ENCODE measurements at places on chromosomes 4 and X.

GRCh38 chrX:51406688-51407519 is 74.3 kb downstream of the NUDT10 start:
- no peak for DNase-seq

DNA sequence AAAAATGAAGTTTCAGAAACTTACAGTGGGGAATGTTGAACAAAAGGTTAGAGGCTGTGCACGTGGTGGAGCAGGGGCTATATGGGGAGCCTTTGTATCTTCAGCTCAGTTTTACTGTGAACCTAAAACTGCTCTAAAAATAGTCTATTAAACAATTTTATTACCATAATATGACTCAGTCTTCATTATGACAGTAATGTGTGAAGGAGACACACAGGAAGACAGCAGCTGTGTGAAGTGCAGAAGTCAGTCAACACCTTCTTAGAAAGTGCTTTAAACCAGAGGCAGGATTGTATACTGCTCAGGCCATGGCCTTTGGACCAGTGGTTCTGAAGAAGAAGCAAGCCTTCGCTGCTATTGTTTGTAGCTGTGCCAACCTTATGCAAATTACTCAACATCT is 89.7 kb downstream of the ARHGAP10 start:
- no peak for DNase-seq

- no peak for DNase-seq
Measured at GRCh38 chr4:7233601-7234000, 41.3 kb downstream of the SORCS2 start.

DNA sequence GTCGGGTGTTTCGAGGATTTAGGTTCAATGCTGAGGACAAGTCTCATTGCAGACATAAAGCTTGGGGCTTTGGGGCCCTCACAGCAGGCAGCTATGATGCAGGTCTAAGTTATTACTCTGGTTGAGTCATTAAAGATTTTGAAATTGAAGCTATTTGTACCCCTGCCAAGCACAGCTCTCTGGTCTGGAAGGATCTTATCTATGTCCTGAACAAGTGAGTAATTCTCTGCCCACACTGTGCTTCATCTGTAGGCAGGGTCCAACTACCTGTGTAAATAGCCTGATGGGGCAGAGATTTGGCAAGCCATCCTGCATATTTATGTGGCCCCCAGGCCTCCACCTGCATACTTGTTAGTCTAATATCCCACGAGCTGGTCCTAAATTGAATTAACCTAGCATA is 41.4 kb upstream of the MAGEA4 start:
- no peak for DNase-seq

- DNase-seq, result no peak
Measured at GRCh38 chrX:38692961-38693360, 108.3 kb upstream of the MID1IP1 start.

DNA sequence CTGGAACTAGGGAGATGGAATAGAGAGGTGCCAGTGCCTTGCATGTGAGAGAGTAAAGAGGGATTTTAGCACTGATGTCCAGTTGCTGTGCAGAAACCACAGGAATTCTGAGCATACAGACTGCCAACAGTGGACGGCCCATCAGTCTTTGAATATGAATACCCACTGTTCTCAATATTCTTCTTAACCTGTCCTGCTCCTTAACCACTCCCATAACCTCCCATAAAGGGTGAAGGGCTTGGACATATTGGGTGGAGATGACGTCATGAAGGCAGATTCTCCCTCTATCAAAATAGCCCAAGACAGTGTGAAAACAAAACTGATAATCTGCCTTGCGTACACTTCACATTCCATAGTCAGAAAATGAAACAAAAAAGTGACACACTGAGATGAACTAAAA is 1313.7 kb upstream of the PABPC4L start:
- no peak for DNase-seq

DNA sequence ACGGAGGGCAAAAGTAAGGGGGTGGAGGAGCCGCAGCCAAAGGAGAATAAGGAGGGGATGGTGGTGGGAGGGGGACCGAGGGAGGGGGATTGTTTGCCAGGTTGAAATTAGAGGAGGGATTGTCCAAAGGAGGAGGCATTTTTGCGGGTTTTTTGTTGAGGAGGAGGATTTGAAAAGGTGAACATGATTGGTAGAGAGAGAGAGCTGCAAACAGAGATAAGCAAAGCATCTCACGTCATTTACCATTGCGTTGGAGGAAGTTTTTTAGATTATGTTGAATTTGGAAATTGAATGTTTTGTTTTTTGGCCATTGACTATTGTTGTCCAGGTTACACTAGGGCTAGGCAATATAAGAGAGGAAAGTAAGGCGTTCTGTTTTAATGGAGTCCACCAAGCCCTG is 54.5 kb upstream of the ABCB7 start:
- DNase-seq, result no peak

GRCh38 chrX:12789976-12790375 is 1.2 kb upstream of the PRPS2 start:
- DNase-seq, result no peak

GRCh38 chrX:10619425-10620046 is 849 bp downstream of the MID1 start:
- DNase-seq, result peak; percentile 62

- DNase-seq, result no peak
Measured at GRCh38 chr4:188941524-188942119, 802.4 kb downstream of the TRIML1 start.

DNA sequence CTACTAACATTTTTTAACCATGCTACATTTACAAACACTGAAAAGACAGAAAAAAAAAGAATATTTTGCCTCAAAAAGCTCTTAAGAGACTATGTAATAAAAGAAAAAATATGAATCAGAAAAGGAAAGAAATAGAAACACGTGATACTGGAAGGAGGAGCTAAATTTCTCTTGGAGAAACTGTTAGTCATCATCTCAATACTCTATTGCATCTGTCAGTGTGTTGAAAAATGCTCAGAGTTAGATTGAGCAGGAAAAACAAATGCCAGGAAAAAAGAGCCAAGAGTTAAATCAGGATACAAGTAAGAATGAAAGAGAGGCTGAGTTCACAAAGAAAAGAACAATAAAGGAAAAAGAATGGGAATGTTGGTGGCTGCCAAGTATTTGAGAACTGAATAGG is 2.6 kb downstream of the RAB28 start:
- no peak for DNase-seq

DNA sequence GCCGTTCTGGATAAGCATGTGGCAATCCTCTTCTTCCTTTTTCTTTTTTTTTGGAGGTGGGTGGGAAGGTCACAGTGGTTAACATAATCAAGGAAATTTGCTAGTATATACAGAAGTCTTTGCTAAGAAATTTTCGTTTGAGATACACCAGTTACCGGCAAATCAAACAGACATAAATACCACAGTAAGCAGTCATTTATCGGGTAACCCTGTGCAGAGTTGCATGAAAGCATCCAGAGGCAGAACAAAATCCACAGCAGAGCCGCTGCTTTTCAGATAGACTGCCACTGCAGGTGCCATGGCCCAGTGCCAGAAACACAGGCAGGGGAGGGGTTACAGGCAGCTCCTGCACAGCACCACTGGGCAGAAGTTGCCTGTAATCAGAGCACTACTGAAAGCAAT is 179.1 kb upstream of the MAB21L2 start:
- DNase-seq, result no peak

GRCh38 chr4:186623546-186623945 is 68.2 kb upstream of the MTNR1A start:
- DNase-seq, result no peak

DNA sequence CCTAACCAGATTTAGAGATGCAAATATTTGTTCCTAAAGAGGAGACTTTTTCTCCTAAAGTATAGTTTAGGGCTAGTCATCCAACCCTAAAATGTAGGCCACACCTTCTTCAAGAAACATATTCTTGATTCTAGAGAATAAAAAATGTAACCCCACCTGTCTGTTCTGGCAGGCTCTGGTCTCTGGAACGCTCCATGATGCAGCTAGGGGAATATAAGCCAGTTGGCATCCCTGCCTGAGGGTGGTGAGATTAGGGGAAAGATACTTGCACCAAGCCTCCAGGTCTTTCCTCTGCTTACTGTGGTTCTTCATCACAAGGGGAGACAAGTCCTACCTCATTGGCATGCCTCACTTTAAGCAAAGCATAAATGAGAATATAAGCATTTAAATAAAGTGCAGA is 21.2 kb upstream of the TBC1D9 start:
- no peak for DNase-seq

DNA sequence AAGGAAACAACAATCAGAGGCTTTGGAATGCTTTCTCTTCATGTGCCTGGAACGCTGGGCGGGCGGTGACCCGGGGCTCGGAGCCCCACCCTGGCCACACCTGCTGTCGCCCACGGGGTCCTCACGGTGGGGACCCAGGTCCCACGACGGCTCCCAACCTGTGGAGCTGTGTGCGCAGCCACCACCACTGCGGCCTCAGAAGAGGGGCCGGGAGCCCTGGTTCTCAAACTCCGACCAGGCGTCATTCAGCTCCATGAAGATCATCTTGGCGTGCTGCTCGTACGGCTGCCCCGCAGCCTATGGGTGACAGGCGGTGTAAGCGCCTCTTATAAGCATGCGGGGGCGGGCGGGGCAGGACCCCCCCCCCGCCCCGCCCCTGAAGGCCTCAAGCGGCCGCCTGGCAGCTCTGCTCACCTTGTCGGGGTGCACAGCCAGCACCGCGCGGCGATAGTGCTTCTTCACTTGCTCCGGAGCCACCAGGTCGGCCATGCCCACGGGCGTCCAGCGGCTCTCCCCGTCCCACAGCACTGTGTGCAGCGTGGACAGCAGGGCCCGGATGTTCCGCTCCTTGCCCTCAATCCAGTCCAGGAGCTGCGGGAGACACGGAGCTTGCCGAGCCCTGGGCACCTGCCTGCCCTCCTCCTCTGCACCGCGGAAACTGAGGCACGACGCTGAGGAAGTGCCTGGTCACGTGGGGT is 23.7 kb upstream of the CPLX1 start:
- no peak for DNase-seq

DNA sequence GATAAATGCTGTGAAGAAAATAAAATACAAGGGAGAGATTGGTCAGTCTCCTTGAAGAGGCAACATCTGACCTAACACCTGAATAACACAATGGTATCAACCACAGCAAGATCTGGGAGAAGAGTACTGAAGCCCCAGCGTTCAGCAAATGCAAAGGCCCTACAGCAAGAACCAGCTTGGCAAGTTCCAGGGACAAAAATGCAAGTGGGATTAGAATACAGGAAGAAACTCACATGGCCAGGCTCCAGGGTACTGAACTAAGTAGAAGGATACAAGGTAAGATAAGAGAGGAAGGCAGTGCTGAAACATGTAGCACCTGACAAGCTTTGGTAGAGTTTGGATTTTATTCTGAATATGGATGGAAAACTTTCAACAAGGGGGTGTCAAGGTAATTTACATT is 3.6 kb downstream of the SMIM14 start:
- DNase-seq, result peak; percentile 79

DNA sequence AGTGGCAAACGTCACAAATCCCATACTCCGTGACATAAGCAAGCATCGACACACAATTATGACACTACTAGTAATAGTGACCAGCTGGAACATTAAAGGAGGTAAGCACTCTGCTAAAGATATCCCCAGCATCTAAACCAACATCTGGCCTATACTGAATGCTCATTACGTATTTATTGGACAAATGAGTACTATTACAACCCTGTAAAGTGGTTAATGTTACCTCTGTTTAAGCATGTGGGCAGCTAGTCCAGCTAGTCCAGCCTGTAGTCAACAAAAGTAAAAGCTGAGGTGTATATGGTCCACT is 419 bp upstream of the RPGR start:
- no peak for DNase-seq

- DNase-seq, result no peak
Measured at GRCh38 chrX:107167163-107167921, 38.9 kb downstream of the NUP62CL start.

- DNase-seq, result no peak
Measured at GRCh38 chrX:103792916-103793544, 16.4 kb downstream of the PLP1 start.

DNA sequence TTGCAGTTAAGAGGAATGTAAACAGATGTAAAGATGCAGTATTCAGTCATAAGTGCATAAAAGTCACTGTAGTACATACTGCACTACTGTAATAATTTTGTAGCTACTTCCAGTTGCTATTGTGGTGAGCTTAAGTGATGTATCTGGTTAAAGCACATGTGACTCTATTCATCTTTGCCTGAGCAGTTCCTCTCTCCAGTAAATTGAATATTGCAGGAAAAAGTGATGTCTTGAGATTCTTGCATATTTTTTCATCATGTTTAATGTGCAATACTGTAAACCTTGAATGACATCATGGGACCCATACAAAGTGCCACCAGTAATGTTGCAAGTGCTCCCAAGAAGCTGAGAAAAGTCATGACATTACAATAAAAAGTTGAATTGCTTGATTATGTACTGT is 9.6 kb downstream of the UBA6 start:
- DNase-seq, result no peak

GRCh38 chrX:53065104-53065503 is 16.5 kb downstream of the GPR173 start:
- no peak for DNase-seq

DNA sequence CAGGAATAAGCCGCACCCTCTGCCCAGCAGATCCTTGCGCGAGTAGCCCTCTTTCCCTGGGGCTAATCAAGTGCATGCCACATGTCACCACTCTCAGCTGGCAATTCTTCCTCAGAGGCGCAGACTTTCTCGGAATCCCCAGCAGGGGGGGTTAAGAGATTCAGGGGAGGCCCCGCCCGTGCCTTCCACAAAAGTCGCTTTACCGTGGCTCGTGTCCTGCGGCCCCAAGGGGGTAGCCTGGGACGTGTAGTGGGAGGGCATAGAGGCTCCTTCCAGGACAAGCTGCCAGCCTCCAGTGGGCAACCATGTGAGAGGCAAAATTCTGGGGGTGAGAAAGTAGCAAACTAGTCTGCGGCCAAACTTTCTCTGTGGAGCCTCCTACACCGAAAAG is 652 bp downstream of the SRPX start:
- DNase-seq, result peak; percentile 83

GRCh38 chr4:81408341-81408740 is 63.4 kb downstream of the RASGEF1B start:
- no peak for DNase-seq

GRCh38 chrX:30957753-30958152 is 68.7 kb upstream of the TAB3 start:
- DNase-seq, result peak; percentile 68

GRCh38 chrX:120468071-120468470 is 1.0 kb downstream of the LAMP2 start:
- DNase-seq, result no peak

GRCh38 chr4:18669390-18669789 is 647.8 kb upstream of the LCORL start:
- no peak for DNase-seq

GRCh38 chr4:113761620-113762185 is at the start of gene CAMK2D:
CAMK2D (minus strand) TSS chr4:113761738; CDS start chr4:113761068, 670 bp downstream.
- DNase-seq, result peak; percentile 84

GRCh38 chrX:38400389-38400910 is 48.0 kb downstream of the OTC start:
- peak; percentile 29 for DNase-seq

- no peak for DNase-seq
Measured at GRCh38 chr4:46389301-46389775, 590 bp downstream of the GABRA2 start.

- no peak for DNase-seq
Measured at GRCh38 chr4:149933883-149934282, 118.2 kb upstream of the IQCM start.

Data from ELF-1 (cell line).